ENCODE measurements at places on chromosomes 13 and 19. TPM values are rescaled to one million over a fixed set of nuclear protein-coding genes. Genes with fewer than 3 reads are reported as not detected.

DNA sequence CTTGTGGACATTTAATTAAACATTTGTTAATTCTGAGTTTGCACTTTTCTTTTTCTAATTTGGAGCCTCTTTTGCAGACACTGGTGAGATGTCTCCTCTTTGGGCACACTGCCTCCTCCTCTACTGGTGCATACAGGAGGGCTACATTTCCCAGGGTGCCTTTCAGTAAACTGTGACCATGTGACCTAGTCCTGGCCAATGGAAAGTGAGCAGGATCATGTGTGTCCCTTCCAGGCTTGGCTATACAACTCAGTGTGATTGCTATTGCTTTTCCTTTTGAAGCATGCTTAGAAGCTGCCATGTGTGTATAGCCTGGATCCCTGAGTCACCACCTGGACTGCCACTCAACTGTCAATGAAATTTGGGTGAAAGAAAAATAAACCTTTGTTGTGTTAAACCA lies 4.5 kb downstream of the IZUMO2 start:
- no peak for DNase-seq

- no peak for DNase-seq
Measured at GRCh38 chr13:34465423-34465922, 476.6 kb upstream of the NBEA start.

- no peak for DNase-seq
Measured at GRCh38 chr19:19342086-19343015, 21.7 kb downstream of the MAU2 start.

DNA sequence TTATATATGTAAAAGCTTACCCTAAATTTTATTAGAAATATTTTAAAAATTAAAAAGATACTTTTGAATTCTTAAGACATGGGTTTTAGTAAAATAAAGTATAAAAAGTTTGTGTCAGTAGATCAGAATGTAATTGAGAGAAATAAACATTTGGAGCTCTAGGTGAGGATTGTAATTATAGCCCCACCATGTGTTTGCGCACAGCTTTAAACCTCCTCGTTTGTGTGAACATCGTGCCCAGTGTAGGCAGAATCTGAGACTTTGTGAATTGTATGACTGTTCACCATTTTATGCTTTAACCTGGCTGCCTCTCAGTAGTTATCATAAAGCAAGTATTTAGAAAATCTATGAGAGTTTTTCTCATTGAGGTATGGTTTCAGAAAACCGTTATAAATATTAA lies 29.1 kb downstream of the CUL4A start:
- DNase-seq: no peak

MAB21L1 gene
- total RNA-seq: not detected
